Hepatocyte (in vitro differentiated cells): ENCODE measurements at places on chromosomes 2 and 18.

DNA sequence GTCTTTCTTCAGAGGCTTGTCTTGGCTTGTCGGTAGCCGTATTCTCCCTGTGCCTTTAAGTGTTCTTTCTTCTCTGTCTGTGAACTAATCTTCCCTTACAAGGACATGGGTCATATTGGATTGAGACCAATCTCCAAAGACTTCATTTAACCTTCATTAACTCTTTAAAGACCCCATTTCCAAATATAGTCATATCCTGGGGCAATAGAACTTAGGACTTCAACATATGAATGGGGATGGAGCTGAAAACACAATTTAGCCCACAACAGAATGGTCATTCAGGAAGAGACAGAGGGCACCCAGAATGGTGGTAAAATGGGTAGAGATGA is 82.1 kb upstream of the TANK start:
- no peak for DNase-seq

DNA sequence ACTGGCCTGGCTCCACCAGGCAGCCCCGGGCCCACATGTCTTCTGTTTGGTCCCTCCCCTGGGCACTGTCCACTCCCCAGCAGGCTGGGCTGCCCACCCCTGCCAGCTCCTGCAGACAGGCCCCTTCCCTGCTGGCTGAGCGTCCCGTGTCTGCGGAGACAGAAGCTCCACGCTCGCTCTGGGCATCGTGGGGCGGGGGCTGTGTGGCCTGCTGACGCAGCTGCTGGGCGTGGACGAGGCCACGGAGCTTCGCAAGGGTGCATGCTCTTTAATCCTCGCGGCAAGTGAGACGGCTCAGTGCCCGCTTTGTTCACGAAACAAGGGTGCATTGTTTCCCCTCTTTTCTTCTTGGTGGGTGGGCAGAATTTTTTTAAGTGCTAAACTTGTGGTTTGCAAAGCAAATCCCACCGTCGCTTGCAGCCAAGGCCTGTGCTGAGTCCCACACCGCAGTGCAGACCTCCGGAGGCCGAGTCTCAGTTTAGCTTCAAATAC is 132.8 kb upstream of the CTDP1 start:
- DNase-seq, result no peak

- DNase-seq, result no peak
These were observed 159.6 kb downstream of the RND3 start for GRCh38 chr2:150327564-150328489.

DNA sequence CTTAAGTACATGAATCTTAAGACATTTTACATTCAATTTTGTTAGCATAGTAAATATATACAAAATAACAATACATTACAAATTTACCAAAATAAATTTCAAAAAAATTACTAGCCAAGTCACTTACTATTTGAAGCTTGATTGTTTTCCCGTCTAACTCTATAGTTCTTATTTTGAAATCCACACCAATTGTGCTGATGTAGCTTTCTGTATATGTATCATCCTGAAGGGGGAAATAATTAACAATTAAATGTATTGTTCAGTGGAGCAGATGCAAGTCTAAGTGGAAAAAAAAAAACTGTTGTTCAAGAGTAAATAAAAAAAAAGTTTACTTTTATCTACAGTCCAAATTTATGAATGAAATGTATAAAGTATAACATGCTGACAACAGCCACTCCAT is 32.1 kb downstream of the RAB1A start:
- DNase-seq, result no peak

GRCh38 chr2:230777721-230778120 is 65.1 kb downstream of the CAB39 start:
- DNase-seq, result no peak

DNA sequence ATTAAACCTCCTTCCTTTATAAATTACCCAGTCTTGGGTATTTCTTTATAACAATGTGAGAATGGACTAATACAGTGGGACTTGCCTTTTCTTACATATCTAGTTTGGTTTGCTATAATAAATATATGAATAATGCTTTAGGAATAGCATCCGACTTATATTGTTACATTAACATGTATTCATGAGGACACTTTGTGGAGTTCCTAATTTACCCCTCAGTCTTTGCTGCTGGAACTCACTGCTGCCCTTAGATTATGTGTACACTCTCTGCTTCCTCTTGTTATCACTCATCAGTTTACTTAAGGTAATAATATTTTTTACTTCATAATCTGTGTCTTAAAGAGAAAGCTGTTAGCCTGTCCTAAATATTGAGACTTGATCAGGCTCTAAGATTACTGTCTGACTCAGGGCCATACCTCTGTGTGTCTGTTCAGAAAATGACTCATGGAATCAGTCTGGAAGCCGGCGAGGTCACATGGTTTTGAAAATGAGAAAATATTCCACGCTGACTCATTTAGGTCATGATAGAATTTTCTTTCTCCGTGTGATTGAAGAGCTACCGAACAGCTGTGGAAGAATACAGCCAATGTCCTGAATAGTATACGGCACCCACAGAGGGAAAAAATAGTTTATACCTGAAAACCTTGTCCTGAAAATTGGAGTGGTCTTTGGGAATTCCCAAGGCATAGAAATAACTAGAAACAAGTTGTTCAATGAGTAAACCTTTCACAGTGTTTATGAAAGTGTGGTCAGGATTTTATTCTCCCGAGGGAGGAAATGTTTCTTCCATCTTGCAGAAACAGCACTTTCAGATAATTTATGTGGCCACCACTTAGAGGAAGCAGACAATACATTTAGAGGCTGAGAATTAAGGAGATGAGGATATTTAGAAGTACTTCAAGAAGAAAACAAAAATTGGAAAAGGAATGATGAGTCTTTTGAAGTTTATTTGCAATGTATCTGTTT is 156.4 kb downstream of the DSEL start:
- DNase-seq, result peak; percentile 81

DNA sequence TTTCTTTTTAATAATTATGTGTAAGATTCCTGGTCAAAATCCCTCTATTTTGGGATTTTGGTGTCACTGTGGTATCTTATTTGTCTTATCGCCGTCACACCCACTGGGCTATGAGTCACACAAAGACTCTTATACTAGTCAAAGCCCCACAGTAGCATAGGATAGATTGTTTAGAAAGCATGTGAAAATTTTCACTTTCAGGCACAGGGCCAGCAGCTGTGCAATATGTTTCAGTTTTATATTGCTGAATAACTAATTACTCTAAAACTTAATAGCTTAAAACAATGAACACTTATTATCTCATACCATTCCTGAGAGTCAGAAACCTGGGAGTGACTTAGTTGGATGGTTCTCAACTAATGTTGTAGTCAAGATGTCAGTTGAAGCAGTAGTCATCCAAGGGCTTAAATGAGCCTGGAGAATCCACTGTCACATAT is 24.0 kb downstream of the CFAP210 start:
- no peak for DNase-seq

- DNase-seq, result no peak
These were observed 44.9 kb downstream of the PTPN2 start for GRCh38 chr18:12839057-12839525.

- DNase-seq, result no peak
These were observed 163.8 kb downstream of the FAM210A start for GRCh38 chr18:13562494-13563029.

GRCh38 chr2:149080099-149080498 is 41.6 kb downstream of the LYPD6B start:
- DNase-seq, result no peak

GRCh38 chr2:219844401-219845091 is 217.1 kb downstream of the SLC4A3 start:
- no peak for DNase-seq

DNA sequence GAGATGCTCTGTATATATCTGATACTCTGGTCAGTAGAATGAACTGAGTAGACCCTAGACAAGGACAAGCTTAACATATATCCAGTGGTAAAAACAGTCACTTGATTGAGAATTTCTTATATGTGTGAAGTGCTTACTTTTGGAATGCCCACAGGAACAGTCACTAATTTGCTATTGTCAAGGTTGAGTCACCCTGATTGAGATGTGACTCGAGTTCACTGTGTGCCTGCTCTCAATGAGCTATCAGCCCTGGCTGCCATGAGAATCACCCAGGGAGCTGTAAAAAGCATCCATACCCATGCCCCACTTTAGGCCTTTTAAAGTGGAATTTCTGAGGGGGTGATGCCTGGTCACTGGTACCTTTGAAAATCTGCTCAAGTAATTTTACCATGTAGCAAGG is 283.7 kb downstream of the SUCLG1 start:
- DNase-seq, result no peak

- DNase-seq, result no peak
These were observed 82.9 kb downstream of the NFATC1 start for GRCh38 chr18:79478484-79479115.

- no peak for DNase-seq
These were observed 101.2 kb upstream of the GALNT13 start for GRCh38 chr2:153770359-153770991.

GRCh38 chr2:120653871-120654270 is 81.8 kb upstream of the GLI2 start:
- DNase-seq, result no peak

- DNase-seq, result no peak
These were observed 131.1 kb downstream of the CCDC102B start for GRCh38 chr18:68928762-68929675.
